ENCODE measurements at places on chromosomes 12 and 14.

- DNase-seq, result no peak
Measured at GRCh38 chr14:64685371-64686281, 18.6 kb upstream of the PLEKHG3 start.

GRCh38 chr12:121750507-121750955 lies 38.0 kb downstream of the TMEM120B start:
- DNase-seq, result peak; percentile 54

GRCh38 chr12:26833743-26834490 lies 923 bp upstream of the ITPR2 start:
- peak; percentile 27 for DNase-seq

GRCh38 chr14:42673963-42674362 lies 1067.3 kb downstream of the LRFN5 start:
- no peak for DNase-seq

- DNase-seq, result peak; percentile 11
Measured at GRCh38 chr12:106736051-106736957, 38.2 kb upstream of the RIC8B start.

DNA sequence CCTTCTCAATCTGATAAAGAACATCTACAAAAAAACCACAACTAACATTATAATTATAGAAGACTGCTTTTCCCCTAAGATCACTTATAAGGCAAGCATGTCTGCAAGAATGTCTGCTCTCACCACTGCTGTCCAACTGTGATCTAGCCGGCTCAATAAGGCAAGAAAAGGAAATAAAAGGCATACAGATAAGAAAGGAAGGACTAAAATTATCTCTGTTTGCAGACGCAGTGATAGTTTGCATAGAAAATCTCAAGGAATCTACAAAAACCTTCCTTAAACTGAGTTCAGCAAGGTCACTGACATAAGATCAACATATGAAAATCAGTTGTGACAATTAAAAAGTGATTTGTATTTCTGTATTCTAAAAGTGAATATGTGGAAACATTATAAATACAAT lies 138.0 kb upstream of the EGLN3 start:
- no peak for DNase-seq

- DNase-seq, result no peak
Measured at GRCh38 chr14:95119336-95119735, 38.0 kb downstream of the DICER1 start.

GRCh38 chr14:24064091-24064795 lies 7.1 kb upstream of the CPNE6 start:
- DNase-seq, result no peak

All from CD4-positive, alpha-beta T cell treated with Interferon alpha-2 for 1 hour (primary cell).